ENCODE measurements at places on chromosomes 11 and 22.

DNA sequence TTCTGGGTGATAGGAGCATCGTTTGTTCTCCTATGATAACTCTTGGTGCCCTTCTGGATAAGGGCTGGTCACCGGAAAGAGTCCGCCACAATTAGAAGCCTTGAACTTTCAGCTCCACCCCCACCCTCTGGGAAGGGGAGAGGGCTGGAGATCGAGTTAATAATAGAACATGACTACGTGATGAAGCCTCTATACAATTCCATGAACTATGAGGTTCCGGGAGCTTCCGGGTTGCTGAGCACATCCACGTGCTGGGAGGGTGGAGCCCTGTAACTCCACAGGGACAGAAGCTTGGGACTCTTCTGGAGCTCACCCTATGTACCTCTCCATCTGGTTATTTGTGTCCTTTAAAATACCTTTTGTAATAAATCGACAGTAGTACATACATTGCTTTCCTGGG lies 40.3 kb downstream of the ARHGAP42 start:
- no peak for DNase-seq

DNA sequence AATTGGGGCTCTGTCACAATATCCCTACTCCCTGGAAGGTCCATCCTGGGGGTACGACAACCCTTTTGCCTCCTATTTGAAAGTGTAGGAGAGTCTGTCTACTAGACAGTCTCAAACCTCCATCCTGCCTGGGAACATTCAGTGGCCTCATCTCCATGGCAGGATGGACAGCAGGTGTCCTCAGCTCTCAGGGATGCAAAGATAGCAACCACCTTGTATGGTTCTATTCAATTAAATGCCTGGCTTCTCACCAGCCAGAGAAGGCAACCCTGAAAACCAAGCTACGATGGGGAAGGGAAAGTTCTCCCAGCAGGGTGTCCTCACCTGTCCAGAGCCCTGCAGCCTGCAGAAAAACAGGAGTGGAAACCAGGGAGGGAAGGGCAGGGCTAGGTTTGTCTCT lies 164.9 kb downstream of the MIAT start:
- DNase-seq = no peak

DNA sequence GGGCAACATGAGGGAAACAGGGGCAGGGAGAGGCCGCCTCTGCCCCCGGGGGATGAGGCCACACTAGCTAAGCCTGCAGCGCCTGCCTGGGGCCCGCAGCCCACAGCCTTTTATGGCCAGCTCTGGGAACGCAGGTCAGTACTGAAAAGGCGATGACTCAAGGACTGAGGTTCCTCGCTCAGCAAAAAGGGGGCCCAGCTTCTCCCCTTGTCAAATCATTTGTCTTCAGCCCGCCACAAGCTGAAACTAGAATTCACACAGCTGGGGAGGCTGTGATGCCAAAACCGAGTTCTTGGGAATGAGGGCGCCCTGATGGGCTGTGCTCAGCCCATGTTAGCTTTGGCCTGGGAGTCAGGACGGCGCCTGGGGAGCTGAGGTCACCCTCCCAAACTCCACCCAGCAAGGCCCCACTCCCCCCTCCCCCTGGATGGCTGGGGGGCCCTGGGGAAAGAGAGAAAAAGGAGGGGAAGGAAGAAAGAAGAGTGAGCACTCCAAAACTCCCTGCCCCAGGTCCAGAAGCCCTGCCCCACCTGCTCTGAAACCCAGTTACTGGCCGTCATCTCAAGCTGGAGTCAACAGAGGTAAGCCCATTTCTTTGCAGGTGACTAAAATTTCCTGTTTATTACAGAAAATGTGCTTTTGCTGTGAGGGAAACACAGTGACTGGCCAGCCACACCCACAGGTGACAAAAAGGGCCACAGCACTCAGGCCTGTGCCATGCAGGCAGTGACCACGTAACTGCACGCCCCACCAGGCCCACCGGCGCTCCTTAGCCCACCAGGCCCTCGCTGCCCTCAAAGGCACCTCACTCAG lies 13.7 kb downstream of the EHD1 start:
- no peak for DNase-seq

GRCh38 chr11:71304491-71304890 lies 52.1 kb upstream of the SHANK2 start:
- DNase-seq = no peak

DNA sequence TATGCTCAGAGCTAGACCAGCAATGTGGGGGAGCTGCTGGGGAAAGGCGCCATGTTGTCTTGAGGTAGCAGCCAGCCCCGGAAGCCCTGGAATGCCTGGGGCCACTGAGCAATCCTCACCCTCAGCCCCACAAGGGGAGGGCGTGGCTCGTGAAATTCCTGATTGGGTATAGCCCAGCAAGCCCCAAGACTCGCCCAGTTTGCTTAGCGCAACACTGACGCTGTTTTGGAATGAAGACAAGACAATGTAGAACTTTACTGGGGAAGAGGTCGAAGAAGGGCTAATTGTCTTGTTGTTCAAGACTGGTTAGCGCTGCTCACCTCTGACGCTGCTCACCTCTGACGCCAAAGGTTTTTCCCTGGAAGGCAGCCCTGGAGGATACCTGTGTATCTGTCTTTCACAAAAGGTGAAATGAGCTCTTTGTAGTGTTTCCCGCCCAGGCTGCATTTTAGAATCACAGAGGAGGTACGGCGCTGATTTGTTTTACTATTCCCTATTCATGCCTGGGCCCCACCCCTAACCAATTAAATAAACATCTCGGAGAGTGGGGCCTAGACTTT lies 47.6 kb downstream of the ST3GAL4 start:
- DNase-seq = no peak
